Vagina (tissue), 2 donors: ENCODE measurements at places on chromosomes 1 and 21.

DNA sequence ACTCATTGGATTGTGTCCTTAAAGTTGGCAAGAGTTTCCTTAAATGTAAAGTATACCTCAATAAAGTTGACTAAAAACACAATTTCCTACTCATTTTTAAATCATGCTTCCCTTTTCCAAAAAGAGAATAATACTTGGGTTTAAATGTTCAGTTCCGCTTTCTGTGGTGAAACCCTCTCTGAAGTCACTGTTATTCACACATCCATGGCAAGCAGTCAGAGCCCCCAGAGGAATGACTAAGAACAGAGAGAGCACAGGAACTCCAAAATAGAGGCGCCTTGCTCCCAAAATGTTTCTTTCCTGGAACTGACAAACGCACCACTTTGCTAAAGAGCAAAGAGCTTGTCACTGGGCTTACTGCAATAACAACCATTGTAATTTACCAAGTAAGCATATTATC, 142.5 kb downstream of the TIAM1 start:
- no peak for DNase-seq
- no peak overlapping the region for H3K4me3 ChIP-seq
- H3K27ac ChIP-seq, result no peak overlapping the region

DNA sequence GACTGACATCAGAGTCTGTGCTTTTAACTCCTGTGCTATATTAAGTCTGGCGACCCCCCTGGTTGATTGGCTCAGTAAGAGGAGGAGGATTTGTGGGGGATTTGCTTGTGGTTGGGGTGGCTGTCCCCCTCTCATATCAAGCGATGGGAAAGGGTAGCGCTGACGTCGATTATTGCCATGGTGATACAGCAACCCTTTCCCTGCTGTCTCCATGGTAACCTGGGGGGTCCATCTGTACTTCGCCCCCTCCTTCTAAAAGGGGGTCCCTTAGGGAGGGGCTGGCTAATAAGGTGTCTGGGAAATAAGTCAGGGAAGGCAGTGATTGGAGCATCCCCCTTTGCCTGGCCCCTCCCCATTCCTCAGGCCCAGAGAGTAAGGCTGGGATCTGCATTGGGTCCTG, 4.7 kb downstream of the FAM229A start:
- H3K4me1 ChIP-seq, result peaks cover 36% of the 10 kb centered on the region
- no peak for DNase-seq
- H3K27me3 ChIP-seq, result no peaks in the 10 kb centered on the region
- H3K27ac ChIP-seq, result no peak overlapping the region
- no peaks in the 10 kb centered on the region for H3K36me3 ChIP-seq
- H3K4me3 ChIP-seq, result no peak overlapping the region

DNA sequence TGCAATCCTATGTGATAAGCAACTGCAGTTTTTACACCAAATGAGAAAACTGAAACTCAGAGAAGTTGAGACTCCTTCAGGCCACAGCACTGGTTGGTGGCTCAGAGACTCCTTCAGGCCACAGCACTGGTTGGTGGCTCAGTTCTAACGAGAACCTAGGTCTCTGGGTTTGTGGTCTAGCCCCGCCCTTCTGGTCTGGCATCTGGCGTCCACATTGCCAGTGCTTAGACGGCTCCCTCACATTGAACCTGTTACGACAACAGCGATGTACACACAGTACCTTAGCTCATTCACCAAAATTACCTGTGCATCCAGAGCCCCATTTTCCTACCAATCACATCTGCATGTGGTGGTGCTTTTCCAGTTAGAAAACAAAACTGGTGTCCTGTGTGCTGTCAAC, 66.1 kb downstream of the NID1 start:
- peak overlapping the region; percentile 53 for H3K27ac ChIP-seq
- no peak overlapping the region for H3K4me3 ChIP-seq
- peaks cover 7% of the 10 kb centered on the region for H3K36me3 ChIP-seq
- H3K4me1 ChIP-seq, result peaks cover 22% of the 10 kb centered on the region

GRCh38 chr21:33360281-33360680, 35.5 kb downstream of the IFNAR1 start:
- DNase-seq, result no peak
- no peak overlapping the region for H3K4me3 ChIP-seq
- no peaks in the 10 kb centered on the region for H3K27me3 ChIP-seq
- H3K4me1 ChIP-seq, result peaks cover 23% of the 10 kb centered on the region

- H3K36me3 ChIP-seq, result no peaks in the 10 kb centered on the region
- no peak overlapping the region for H3K4me3 ChIP-seq
- peaks cover 4% of the 10 kb centered on the region for H3K4me1 ChIP-seq
Observed at GRCh38 chr1:236692128-236692527, 5.8 kb downstream of the ACTN2 start.

DNA sequence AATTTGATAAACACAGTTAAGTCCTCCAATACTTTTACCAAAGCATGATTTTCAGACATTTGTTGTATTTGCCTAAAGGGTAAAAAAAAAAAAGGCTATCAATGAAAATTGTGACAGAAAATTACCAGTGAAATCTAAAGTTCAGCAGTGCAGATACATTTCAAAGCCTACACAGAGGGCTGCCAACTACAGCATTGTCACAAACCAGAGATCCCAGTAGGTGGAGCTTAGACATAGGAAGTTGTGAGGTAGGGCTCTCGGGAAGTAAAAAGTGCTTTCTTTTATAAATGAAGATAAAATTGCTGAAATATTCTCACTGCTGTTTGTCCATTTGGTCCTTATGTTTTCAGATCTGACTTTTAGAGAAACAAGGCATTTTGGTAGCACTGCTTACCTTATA, 123.0 kb downstream of the DYRK1A start:
- H3K4me3 ChIP-seq, result no peak overlapping the region
- DNase-seq, result no peak
- no peaks in the 10 kb centered on the region for H3K27me3 ChIP-seq
- H3K36me3 ChIP-seq, result no peaks in the 10 kb centered on the region
- H3K4me1 ChIP-seq, result no peaks in the 10 kb centered on the region
- no peak overlapping the region for H3K27ac ChIP-seq

DNA sequence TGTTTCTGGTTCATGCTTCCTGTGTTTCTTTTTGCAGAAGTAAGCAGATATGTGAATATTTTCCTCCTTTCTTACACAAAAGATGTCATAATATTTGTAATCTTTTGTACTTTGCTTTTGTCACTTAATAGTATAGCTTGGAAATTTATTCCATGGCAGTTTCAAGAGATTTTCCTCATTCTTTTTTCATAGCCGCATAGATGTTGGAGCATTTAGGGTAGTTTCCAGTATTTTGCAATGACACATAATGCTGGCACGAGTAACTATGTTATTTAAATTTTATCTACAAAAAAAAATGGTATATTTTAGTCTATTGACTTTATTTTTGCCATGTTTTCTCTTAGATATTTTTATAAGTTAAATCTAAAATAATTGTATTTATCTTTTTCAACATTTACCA, 40.7 kb downstream of the AGO3 start:
- no peaks in the 10 kb centered on the region for H3K36me3 ChIP-seq
- no peak overlapping the region for H3K27ac ChIP-seq
- no peaks in the 10 kb centered on the region for H3K4me1 ChIP-seq
- no peaks in the 10 kb centered on the region for H3K27me3 ChIP-seq

DNA sequence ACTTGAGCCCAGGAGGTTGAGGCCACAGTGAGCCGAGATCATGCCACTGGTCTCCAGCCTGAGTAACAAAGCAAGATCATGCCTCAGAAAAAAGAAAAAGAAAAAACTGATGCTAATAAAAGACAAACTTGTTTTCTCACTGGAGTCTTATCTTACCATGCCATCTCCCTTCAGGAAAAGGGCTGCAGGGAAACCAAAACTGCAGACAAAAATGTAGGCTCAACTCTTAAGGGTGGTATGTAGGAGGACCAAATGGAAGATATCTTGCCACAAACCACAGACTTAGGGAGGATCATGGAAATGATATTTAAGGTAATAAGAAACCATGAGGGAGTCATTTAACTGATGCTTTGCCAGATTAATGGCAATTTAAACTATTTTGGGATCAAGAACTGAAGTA, 32.9 kb downstream of the UROD start:
- H3K36me3 ChIP-seq, result no peaks in the 10 kb centered on the region
- no peaks in the 10 kb centered on the region for H3K4me1 ChIP-seq
- DNase-seq, result no peak
- no peak overlapping the region for H3K4me3 ChIP-seq
- H3K27ac ChIP-seq, result no peak overlapping the region
- no peaks in the 10 kb centered on the region for H3K27me3 ChIP-seq

DNA sequence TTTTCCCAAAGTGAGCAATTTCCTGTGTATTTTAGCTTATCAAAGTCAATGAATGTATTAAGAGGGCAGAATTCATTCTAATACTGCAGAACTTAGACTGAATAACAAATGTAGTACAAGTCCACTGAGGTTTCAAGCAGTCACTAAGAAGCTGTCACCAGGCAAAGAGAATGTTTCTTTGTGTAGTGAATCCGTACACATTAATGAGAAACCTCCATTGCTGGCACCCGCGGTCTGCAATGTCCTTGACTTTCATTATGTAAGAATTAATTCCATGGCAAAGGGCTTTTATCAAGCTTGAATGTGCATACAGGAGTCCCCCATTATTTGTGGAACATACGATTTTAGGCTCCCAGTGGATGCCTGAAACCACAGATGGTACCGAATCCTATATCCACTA, 719.5 kb upstream of the TMPRSS15 start:
- no peaks in the 10 kb centered on the region for H3K36me3 ChIP-seq
- no peaks in the 10 kb centered on the region for H3K4me1 ChIP-seq
- H3K27ac ChIP-seq, result no peak overlapping the region

- DNase-seq, result peak; percentile 91
- H3K27me3 ChIP-seq, result no peaks in the 10 kb centered on the region
- peak within 1 kb of the TSS; percentile 41 for H3K4me3 ChIP-seq
- peaks cover 61% of the 10 kb centered on the region for H3K4me1 ChIP-seq
- no peaks in the 10 kb centered on the region for H3K36me3 ChIP-seq
- peak within 1 kb of the TSS; percentile 85 for H3K27ac ChIP-seq
Observed at GRCh38 chr1:159009704-159010361, at the start of gene IFI16. IFI16 (plus strand) TSS chr1:159009907; CDS start chr1:159014681, 4,774 bp downstream.

DNA sequence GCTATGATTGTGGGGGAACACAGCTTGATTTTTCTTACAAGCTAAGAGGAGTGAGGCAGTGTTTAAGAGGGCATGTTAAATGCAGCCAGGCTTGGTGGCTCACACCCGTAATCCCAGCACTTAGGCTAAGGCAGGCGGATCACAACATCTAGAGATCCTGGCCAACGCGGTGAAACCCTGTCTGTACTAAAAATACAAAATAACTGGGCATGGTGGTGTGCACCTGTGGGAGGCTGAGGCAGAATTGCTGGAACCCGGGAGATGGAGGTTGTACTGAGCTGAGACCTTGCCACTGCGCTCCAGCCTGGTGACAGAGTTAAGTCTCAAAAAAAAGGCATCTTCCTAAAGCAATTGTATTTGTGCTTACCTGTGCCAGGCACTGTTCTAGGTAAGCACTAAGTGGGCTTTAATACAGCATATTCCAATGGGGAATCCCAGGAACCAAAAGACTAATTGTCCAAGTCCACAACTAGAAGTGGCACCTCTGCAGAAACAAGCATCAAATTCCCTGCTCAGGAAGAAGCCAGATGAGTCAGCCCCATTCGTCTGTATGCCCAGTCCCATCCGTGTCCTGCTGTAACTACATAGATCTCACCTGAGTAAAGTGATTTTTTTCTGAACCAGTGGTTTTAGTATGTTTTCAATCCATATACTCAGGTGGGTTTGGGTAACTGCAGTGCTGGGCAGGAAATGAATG, 4.6 kb downstream of the RCC1 start:
- no peak overlapping the region for H3K27ac ChIP-seq
- H3K4me3 ChIP-seq, result peak overlapping the region; percentile 4
- peaks cover 76% of the 10 kb centered on the region for H3K36me3 ChIP-seq
- DNase-seq, result no peak
- H3K27me3 ChIP-seq, result no peaks in the 10 kb centered on the region

DNA sequence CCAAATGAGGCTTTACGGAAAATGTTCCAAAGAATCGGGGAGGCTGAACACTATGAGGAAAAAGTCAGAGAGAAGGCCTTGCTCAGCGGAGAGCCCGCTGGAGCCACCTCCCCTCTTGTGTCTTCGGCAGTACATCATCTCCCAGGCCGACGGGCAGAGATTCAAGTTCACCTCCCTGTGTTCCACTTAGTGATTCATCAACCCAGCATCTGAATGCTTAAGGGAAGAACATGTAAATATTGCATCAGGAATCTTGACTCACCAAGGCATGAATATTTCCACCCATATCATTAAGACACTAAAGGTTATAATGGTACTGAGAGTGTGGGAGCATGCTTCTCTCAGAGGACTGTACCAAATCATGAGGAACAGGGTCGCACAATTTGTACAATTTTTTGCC, 172.5 kb downstream of the ST6GALNAC5 start:
- H3K27ac ChIP-seq, result no peak overlapping the region
- H3K27me3 ChIP-seq, result no peaks in the 10 kb centered on the region
- peaks cover 6% of the 10 kb centered on the region for H3K4me1 ChIP-seq
- H3K36me3 ChIP-seq, result no peaks in the 10 kb centered on the region
- no peak overlapping the region for H3K4me3 ChIP-seq

GRCh38 chr1:223864084-223864483, 18.3 kb upstream of the TP53BP2 start:
- H3K4me1 ChIP-seq, result no peaks in the 10 kb centered on the region
- no peaks in the 10 kb centered on the region for H3K36me3 ChIP-seq
- DNase-seq, result no peak

DNA sequence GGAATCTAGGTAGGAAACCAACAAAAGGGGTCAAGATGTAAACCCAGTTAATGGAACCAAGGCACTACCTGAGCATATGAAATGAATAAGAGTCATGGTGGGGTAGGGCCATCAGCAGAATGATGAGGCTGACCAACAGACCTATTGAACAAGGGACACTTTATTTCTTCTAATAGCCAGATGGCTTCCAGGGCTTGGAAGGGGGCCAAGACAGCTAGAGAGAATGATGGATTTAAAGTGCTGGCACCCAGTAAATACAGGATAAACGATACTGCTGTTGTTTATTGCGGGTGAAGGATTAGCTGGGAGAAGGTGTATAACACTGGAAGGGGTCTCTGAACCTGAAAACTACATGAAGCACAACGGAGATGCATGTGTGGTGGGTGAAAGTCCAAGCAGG, 15.6 kb downstream of the DDAH1 start:
- no peak overlapping the region for H3K27ac ChIP-seq
- no peak for DNase-seq
- no peaks in the 10 kb centered on the region for H3K27me3 ChIP-seq
- H3K4me1 ChIP-seq, result no peaks in the 10 kb centered on the region
- H3K4me3 ChIP-seq, result no peak overlapping the region
- H3K36me3 ChIP-seq, result no peaks in the 10 kb centered on the region

- H3K4me3 ChIP-seq, result no peak overlapping the region
- H3K36me3 ChIP-seq, result no peaks in the 10 kb centered on the region
- no peak for DNase-seq
- no peak overlapping the region for H3K27ac ChIP-seq
Observed at GRCh38 chr21:42118901-42119300, 47.8 kb downstream of the UMODL1 start.

GRCh38 chr1:174777262-174777661, 222.5 kb upstream of the CACYBP start:
- H3K27ac ChIP-seq, result no peak overlapping the region
- H3K27me3 ChIP-seq, result no peaks in the 10 kb centered on the region
- no peaks in the 10 kb centered on the region for H3K36me3 ChIP-seq
- H3K4me3 ChIP-seq, result no peak overlapping the region

- DNase-seq, result no peak
- no peaks in the 10 kb centered on the region for H3K36me3 ChIP-seq
- no peak overlapping the region for H3K4me3 ChIP-seq
- no peaks in the 10 kb centered on the region for H3K27me3 ChIP-seq
- peaks cover 39% of the 10 kb centered on the region for H3K4me1 ChIP-seq
Observed at GRCh38 chr21:37259426-37259825, 7.7 kb downstream of the VPS26C start.

- no peak overlapping the region for H3K4me3 ChIP-seq
- H3K4me1 ChIP-seq, result peaks cover 4% of the 10 kb centered on the region
- H3K27ac ChIP-seq, result no peak overlapping the region
- no peak for DNase-seq
Observed at GRCh38 chr1:185795181-185795580, 61.0 kb downstream of the HMCN1 start.

GRCh38 chr1:210299501-210299900, 29.2 kb upstream of the HHAT start:
- H3K4me3 ChIP-seq, result no peak overlapping the region
- no peaks in the 10 kb centered on the region for H3K27me3 ChIP-seq
- peaks cover 50% of the 10 kb centered on the region for H3K4me1 ChIP-seq
